Activated CD4-positive, alpha-beta T cell treated with anti-CD3 and anti-CD28 coated beads, Interleukin-2, amount 50 U/mL, for 48 hours (primary cell): ENCODE measurements at places on chromosomes 6 and 20.

DNA sequence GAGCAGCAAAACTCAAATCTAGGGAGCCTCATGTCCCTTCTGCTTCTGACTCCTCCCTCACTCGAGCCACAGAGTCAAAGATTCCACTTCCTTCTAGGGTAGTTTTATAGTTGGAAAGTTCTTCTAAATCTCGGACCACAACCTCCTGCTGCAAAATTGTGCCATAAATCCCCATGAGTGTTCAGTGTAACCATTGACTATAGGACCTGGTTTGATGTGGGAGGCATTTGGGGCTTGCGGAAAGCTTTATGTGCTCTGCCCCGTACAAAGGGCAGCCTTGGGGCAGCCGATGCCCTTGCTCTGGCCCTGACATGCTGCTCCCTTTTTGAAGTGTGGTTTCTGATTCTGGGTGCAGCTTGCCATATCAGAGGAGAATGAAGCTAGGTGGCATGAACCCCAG, 43.6 kb upstream of the IER3 start:
- DNase-seq: no peak

DNA sequence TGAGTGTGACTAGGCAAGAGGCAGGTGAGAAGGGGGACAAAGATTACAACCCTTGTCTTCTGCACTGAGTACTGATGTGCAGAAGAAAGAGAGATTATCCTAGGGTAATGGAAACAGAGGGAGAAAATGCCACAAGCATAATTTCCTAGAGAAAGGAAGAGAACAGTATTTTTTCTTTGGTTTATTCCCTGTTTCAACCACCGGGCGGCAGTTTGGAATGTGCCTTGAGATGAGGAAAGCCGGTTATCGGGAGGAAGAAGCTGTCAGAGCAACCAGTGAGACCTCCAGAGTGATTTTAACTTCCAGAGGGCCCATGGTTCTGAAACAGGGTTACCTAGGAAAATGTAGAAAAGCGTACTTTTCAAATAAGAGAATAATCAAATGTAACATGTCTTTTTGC, 121.4 kb downstream of the REV3L start:
- no peak for DNase-seq

DNA sequence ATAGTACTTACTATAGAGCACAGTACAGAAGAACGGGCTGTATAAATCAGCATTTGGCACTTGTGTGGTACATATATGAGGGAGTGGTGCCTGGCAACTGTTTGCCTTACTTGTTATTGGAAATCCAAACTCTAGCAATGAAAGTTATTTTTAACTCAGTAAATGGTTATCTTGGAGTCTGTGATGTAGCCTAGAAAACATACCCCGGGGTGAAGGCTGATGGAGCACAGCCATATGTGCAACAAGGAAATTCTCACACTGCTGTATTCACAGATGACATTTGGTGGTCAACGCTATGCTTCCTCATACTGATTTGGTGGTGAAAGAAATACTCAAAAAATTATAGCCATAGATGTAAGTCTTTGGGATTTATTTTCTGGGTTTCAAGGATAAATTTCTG, 807.5 kb upstream of the FLRT3 start:
- DNase-seq: no peak

- no peak for DNase-seq
These were observed 144.3 kb upstream of the TENT5A start for GRCh38 chr6:81896525-81897503.

DNA sequence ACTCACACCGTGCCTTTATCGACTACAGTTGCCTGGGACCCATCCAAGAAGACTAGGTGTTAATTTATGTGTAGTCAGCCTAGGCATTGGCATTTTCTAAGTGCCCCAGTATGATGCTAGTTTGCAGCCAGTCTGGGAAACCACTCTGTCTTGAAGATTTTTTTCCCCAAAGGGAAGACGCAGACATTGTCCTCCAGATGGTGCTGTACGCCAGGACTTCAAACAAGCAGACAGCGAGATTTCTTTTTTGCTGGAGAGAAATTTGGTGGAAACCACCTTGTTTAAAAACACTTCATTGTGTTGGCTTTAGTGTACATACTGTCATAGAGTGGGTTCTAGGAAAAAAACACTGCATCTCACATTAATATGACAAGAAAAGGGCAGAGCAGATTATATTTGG, 30.0 kb downstream of the ALDH5A1 start:
- no peak for DNase-seq

GRCh38 chr20:5932796-5933195, 17.5 kb downstream of the TRMT6 start:
- DNase-seq: no peak

DNA sequence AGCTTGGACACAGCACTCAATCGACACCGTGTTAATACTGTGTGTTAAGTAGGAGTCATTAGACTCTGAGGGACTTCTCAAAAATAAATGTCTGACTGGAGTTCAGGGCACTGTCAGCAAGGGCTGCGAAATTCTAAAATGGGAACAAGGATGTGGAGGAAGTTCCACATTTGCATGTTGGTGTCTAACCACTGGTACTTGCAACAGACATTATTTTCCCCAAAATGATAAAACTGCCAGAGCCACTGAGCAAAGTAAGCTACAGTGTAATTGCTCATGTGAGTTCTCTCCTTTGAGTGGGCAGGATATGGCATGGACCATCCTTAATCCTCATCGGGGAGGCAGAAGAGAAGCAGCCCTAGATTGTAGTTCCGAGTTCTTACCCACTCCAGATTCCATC, 215.9 kb downstream of the SLC24A3 start:
- DNase-seq: no peak

GRCh38 chr6:41488433-41489119, 57.6 kb upstream of the FOXP4 start:
- DNase-seq: no peak

- no peak for DNase-seq
These were observed 20.7 kb upstream of the RBBP8NL start for GRCh38 chr20:62448038-62448437.

GRCh38 chr6:7730001-7730783, 4.3 kb downstream of the BMP6 start:
- no peak for DNase-seq

DNA sequence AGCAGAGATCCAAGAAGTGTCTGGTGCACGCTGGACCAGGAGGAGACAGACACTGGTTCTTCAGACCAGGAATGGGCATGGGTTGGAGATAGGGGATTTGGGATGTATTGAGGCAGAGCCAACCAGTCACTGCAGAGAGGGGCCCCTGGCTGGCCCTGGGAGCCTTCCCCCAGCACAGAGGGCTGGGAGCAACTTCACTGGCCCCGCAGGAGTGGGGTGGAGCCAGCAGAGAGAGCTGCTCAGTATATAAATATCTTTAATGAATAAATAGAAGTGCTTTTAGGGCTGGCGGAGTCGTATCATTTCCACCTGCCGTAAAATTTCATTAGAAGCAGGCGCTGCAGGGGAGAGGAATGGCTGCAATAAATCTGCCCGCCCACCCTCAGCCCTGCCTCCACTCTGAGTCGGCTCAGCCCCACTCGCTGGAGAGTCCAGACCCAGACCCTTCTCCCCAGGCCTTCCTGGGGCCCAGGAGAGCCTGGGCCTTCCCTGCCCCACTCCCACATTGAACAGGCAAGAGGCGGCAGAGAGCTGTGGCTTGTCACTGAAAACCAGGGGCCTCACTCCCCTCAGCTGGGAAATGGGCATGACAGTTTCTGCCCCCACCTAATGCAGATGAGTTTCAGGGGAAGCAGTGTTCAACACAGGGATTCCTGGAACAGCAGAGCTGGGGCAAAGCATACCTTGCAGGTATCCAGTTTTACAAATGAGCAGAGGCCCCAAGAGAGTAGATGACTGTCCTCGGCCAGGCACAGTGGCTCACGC, 23.9 kb upstream of the VSTM2L start:
- no peak for DNase-seq
